ENCODE measurements at places on chromosomes 13 and 19.

DNA sequence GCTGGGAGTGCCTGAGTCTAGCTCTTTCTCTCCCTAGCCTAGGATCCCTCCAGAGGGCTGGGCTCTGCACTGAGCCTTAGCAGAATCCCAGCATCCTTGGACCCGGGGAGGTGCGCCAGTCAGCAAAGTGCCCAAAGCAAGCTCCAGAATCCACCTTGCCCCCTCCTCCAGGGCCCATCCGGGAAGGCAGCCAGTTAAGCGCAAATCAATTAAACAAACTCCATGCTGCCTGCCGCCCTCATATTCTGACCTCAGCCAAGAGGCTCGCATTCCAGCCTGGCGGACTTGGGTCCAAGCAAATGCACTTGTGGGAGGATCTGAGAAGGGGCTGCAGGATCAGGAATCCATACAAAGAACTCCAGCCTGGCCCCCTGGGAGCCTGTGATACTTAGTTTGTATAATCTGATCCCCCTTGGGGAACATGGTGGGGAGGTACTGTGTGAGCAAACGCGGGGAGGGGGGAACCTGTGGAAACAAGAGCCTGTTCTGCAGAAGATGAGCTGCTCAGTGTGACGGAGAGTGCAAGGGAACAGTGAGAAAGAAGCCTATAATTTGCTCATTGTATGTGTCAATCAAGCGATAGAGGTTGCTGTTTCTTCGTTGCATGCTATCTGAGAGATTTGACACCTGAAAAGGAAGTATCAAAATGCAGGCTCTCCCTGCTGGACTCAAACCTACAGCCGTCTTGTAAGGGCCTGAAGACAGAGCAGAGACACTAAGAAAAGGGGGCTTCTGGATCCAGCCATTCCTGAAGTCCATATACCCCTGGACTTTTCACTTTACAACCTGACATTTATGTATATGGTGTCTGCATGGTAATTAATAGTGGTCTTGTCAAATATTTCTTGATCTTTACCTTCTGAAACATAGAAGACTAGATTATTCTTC, 29.4 kb downstream of the ZNRF4 start:
- no peak for DNase-seq

- DNase-seq = no peak
These were observed 1.4 kb upstream of the CLDND2 start for GRCh38 chr19:51370230-51370629.

DNA sequence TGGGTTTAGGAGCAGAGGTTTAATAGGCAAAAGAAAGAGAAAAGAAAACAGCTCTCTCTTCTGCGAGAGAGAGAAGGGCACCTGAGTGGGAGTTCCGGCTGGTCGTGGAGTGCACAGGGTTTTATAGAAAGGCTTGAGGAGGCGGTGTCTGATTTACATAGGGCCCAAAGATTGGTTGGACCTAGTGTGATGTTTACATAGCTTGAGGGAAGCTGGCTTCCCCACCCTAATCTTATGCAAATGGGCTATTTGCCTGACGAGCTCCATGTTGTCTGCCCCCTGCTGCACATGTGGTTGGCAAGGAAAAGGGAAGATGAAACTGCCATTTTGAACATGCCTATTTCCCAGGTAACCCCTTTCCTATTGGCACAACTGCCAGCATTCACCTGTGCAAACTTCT, 21.5 kb upstream of the MEDAG start:
- no peak for DNase-seq

GRCh38 chr13:27955014-27955591, 14.0 kb downstream of the CDX2 start:
- no peak for DNase-seq

DNA sequence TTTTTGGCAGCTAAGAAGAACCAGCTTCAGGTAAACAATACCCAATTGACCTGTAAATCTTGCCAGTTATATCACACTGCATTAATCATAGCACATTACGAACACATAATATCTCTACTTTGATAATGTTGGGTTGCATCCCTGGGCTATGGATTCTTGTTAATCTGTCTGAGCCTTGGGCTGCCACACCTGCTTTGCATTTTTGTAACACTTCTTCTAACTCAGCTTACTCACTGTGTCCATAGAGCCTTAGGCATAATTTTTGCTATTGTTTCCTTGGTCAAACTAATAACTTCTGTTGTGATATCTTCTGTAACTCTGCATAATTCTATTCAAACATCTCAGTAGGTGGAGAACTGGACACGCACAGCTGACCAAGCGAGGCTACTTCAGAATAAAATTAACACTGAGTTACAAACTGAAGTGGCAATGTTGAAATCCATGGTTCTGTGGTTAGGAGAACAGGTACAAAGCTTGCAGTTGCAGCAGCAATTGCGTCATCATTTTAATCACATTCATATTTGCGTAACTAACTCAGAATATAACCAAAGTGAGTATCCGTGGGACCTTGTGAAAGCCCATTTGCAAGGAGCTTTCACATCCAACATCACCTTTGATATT, 6.4 kb downstream of the ZNF350 start:
- no peak for DNase-seq

DNA sequence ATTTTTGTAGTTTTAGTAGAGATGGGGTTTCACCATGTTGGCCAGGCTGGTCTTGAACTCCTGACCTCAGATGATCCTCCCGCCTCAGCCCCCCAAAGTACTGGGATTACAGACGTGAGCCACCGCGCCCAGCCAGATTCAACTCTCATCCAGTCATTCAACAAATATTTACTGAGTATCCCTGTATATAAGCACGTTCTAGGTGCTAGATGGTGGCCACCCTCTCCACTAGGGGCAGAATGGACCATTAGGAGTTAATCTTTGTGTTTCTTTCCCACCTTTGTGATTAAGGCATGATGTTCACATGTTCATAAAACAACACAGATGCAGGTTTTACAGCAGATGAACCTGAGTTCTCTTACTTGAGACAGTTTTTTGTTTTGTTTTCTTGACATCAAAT, 7.3 kb downstream of the SHKBP1 start:
- DNase-seq = no peak

DNA sequence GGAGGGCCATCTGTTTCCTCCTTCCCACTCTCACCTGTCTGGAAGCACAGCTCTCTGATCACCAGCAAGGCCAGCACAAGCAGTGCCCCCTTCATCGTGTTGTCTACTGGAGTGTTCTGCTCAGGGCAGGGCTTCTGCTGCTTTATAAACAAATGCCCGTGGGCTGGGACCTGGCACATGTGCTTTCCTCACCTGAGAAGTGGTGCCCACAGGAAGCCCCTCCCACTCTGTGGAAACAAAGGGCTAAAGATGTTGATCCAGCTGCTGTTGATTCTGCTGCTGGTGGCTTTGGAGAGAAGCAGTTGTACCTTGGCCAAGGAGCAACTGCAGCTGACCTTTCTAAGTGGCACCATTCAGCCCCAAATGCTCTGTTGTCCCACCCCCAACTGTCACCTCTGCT, 26.4 kb upstream of the ZNF181 start:
- DNase-seq = no peak

- DNase-seq = no peak
These were observed 117.1 kb downstream of the TSHZ3 start for GRCh38 chr19:31232180-31232579.

DNA sequence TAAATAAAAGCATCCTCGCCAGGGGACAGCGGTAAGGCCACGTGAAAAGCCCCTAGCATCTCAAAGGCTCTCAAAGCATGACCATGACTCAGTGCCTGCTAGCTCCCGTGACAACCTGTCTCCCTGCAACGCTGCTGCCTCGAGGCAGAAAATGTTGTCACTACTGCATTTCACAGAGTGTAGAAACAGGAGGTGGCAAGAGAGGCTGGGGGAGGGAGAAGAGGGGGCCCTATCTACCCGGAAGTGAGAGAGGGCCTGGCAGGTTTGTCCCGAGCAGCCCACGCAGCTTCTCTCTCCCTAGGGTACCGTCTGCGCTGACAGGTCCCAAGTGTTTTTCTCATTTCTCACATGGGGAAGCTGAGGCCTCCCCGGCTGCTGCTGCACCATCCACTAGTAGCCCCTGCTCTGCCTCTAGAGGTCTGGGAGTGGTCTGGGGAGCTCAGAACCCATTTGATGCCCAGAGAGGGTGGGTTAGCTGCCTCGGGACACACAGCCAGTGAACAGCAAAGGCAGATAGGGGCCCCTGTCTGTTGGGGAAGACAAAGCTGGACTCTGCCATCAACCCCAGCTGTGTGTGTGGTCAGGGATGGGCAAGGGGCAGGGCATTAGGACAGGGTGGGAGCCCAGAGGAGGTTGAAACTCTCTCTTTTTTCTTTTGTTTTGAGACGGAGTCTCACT, 3.7 kb downstream of the TINCR start:
- DNase-seq = peak; percentile 60

DNA sequence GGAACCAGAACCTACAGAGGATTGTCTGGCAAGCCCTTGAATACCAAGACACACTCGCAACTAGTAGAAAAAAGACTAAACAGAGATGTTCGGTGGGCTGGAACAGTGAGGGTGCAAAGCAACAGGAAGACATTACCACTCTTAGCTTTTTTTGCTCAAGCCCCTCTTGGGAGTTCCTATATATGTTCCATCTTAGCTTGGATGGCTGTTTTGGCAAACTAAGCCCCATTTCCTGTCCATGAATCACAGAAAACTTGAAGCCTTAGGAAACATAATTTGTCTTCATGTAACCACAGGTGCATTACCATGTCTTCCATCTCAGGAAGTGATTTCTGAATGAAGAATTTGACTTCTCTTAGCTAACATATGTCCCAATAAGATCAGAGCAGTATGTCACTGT, 446.3 kb downstream of the OLFM4 start:
- no peak for DNase-seq

DNA sequence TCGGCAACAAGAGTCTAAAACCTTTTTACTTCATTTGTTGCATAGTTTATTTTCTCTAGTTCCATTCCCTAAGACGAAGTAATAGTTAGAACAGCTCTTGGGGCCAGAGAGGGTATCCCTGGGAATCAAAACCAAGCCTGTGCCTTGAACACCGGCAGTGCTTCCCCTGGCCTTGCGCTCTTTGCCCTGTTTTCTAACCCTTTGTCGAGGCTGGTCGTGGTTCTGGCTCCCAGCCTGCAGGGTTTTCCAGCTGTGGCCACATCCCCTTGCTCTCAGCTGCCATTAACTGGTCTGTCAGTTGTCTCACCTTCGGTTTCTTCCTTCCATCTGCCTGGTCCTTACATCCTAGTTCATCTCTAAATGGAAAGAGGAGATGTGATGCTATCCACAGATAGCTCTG, 61.0 kb downstream of the HSPH1 start:
- DNase-seq = no peak

DNA sequence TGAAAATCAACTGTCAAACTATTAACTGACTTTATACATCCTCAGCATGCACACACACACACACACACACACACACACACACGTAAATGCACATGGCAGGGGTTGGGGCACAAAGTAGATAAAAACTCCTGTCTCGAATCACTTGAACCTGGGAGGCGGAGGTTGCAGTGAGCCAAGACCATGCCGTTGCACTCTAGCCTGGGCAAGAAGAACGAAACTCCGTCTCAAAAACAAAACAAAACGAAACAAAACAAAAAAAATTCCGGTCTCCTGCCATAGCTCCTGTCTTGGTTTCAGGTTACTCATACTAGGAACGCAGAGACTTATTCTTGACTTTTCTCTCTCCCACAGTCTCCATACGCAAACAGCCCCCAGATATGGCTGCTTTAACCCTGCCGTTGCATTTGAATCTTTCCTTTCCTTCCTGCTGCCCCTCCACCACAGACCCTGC, 148.9 kb downstream of the SHISA2 start:
- no peak for DNase-seq

- no peak for DNase-seq
These were observed 62.2 kb upstream of the TM9SF2 start for GRCh38 chr13:99439048-99439447.

DNA sequence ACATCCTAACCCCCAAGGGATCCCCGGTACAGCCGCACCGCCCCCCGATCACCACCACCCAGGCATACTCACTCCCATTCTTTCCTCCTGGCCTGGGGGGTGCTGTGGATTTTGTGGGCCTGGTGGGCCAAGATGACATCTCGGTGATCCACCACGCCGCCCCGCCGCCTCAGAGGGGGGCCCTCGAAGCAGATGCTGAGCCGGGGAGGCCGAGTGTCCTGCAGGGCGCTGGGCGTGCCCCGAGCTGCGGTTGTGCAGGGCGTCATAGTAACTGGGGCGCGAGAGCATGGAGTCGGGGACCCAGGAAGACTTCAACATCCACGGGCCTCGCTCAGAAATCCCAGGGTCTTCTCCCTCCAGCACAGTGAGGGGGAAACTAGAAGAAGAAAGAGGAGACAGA, 93.4 kb upstream of the CACNA1A start:
- no peak for DNase-seq

GRCh38 chr13:80428349-80429096, 87.6 kb upstream of the SPRY2 start:
- DNase-seq = peak; percentile 54

- DNase-seq = peak; percentile 52
These were observed 34.0 kb upstream of the HOMER3 start for GRCh38 chr19:18975011-18975410.

DNA sequence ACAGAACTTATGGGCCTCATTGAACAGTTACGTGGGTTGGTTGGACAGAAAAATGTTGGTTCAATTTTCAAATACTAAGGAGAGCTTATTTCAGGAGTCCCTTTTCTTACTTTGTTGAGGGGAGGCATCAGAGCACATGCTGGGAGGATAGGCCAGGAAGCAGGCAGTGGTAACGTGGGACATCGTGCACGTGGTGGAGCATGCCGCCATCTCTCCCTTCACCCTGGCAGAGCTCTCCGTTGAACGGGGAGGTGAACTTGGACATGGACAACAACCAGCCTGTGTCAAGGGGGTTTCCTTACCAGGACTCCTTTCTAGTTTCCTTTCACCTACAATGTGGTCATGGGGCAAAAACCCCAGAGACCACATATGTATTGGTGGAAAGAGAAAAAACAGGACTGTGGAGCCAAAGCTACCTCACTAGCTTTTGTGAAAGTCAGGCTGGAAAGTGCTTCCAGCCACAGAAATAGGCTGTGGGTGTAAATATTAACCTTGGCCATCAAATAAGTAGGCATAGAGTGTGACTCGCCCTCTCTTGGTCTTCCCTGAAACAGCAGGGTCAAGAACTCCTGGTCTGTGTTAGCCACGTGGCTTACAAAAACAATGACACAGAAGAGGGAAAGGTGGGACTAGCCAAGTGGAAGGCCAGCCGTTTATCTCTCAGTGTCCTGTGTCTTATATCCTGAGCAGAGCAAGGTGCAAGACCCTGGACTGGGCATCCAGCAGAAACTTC, 14.4 kb downstream of the MICOS13 start:
- no peak for DNase-seq

DNA sequence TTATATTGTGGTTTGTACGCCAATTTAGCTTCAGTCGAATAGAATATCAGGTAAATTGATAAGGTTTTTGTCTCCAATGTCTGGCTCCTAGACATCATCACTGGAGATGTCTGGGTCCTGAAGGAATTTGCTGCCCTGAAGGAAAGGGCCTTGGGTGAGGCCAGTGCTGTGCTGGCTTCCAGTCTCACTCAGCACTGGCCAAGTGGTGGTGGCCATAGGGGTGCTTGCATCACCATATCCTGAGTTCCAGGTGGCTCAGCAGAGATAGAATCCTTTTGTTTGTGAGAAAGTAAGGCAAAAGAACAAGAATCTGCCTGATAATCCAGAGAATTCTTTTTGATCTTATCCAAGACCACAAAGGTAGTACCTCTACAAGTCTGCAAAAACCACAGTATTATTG, 39.1 kb downstream of the UQCRFS1 start:
- no peak for DNase-seq

GRCh38 chr13:64075543-64076271, 2660.1 kb upstream of the PCDH20 start:
- peak; percentile 88 for DNase-seq

Data from inflammatory macrophage (primary cell).